ENCODE measurements at places on chromosomes 13 and 19.
A peak's percentile ranks its signal among the peaks of the same experiment; 100 is the strongest.

DNA sequence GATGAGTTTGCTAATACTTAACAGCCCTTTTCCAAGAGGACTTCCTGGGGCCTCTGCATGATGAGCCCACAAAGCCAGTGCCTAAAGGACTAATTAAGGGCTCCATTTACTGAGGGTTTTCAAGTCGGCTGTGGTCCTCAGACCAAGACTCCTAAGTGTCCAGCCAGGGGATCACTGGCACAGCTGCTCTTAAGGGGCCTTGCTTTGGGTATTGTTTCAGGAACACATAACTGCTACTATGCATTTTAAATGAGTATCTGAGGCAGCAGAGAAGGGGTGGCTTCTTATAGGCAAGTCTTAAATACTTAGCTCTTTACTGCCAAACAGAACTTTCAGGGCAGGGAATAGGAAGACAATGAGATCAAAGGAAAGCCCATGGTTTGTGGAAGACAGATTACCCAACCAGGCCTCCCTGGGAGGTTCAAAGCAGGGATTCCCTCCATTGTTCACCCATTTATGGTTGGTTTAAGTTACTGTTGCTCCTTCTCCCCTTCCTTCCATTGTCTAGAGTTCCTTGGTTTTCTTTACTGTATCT, 61.9 kb downstream of the TNFRSF19 start:
- no peak for DNase-seq

- no peak for DNase-seq
These were observed 281.0 kb downstream of the ATP8A2 start for GRCh38 chr13:25652764-25653163.

GRCh38 chr13:35830850-35831450, 300.2 kb downstream of the DCLK1 start:
- no peak for DNase-seq

DNA sequence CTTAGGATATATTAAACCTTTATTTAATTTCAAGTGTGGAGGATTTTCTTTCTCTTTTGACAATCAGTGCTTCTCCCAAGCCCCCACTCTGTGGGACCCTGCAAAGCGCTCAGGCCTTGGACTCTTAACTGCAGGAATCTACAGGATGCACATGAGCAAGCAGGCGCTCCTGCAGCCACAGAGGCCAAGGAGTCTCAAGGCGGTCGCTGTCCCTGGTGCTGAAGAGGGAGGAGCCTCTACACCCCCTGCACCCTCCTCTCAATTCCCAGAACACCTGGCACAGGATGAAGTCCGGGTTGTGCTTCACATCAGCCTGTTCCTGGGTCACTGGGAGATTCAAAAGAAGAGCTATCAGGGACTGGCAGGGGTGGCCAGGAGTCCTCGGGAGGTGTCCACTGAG, 13.5 kb downstream of the OR10H4 start:
- no peak for DNase-seq

GRCh38 chr13:38686577-38687245, at the start of gene FREM2:
Gene FREM2 (plus strand): TSS chr13:38687077. CDS start chr13:38687345, 268 bp downstream.
- DNase-seq, result peak; percentile 33

- no peak for DNase-seq
These were observed 208.9 kb upstream of the SOX1 start for GRCh38 chr13:111857846-111858560.

DNA sequence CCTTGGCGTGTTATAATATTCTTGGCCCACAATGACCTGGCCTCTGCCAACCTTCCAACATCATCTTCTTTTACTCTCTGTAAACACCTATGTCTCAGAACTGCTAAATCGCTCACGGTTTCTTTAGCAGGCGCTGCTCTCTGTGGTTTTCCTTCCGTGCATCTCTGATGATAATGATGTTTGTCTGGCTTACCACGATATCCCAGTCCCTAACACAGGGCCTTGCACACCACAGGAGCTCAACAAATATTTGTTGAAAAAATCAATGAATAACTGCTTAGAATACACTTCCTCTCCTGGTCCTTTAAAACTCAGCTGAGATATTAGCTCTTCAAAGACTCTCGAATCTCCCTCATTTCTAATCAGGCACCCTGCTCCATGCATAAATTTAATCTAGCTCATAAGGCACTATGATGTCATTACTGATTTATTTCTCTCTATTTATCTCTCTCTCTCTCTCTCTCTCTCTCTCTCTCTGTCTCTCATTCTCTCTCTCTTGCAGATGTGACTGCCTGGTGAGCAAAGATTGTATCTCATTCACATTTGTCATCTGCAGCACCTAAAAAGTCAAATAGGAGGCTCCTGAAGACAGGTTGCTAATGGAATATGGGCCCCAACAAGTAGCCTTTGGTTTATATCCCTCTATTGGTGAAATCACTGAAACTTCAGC, 206.4 kb downstream of the NHLRC3 start:
- no peak for DNase-seq

- DNase-seq, result no peak
These were observed 107.7 kb downstream of the COL4A1 start for GRCh38 chr13:110199046-110199831.

DNA sequence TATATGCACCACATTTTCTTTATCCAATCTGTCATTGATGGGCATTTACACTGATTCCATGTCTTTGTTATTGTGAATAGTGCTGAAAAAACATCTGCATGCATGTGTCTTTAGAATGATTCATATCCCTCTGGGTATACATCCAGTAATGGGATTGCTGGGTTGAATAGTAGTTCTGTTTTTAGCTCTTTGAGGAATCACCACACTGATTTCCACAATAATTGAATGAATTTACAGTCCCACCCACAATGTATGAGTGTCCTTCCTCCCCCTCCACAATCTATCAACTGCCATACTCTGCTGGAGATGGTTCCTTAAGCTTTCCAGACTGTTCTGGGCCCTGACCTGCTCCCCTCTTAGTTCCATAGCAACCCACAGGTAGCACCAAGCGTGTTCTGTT, 667.0 kb downstream of the LIG4 start:
- no peak for DNase-seq

GRCh38 chr13:44275381-44275780, 98.2 kb upstream of the SERP2 start:
- DNase-seq, result no peak
